ENCODE measurements at places on chromosomes 5 and 9.

GRCh38 chr5:111948092-111948841 is 191.3 kb upstream of the NREP start:
- DNase-seq = no peak

DNA sequence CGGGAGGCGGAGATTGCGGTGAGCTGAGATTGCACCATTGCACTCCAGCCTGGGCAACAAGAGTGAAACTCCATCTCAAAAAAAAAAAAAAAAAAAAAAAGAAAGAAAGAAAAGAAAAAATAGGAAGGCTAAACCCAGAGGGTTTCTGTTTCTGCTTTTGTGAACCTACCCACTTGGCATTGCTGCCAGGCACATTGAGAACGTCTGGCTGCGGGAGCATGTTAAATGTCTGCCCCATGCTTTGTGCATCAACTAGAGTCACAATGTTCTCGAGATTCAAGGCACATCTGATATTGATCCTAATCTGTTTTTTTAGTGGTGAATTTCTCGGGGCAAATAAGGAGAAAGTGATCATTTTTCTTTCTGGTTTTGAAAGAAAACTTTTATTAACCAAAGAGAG is 2.8 kb downstream of the SLC25A25 start:
- no peak for DNase-seq

- DNase-seq = no peak
Measured at GRCh38 chr9:86534572-86535258, 180.5 kb upstream of the TUT7 start.

DNA sequence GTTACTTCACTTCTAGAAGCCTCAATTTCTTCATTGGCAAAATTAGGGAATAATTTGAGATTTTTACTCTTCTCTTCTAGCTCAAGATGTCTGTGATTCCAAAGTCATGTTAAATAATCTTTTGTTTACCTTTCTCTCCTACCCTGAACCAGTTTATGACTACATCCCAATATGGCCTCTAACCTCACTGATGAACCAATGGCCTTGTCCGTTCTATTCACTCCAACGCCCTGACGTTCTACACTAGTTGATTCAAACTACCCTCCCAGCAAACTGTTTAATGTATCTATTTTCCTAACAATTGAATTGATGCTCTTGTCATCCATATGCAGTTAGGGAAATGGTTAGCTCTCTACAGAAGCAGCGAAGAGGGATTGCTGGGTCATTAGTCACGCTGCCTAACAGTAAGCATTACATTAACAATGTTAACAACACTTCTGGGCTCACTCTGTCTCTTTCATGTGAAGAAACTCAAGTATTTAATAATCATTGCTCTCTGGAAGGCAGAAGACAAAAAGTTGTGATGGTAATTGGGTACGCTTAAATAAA is 38.0 kb downstream of the RAPGEF1 start:
- no peak for DNase-seq

DNA sequence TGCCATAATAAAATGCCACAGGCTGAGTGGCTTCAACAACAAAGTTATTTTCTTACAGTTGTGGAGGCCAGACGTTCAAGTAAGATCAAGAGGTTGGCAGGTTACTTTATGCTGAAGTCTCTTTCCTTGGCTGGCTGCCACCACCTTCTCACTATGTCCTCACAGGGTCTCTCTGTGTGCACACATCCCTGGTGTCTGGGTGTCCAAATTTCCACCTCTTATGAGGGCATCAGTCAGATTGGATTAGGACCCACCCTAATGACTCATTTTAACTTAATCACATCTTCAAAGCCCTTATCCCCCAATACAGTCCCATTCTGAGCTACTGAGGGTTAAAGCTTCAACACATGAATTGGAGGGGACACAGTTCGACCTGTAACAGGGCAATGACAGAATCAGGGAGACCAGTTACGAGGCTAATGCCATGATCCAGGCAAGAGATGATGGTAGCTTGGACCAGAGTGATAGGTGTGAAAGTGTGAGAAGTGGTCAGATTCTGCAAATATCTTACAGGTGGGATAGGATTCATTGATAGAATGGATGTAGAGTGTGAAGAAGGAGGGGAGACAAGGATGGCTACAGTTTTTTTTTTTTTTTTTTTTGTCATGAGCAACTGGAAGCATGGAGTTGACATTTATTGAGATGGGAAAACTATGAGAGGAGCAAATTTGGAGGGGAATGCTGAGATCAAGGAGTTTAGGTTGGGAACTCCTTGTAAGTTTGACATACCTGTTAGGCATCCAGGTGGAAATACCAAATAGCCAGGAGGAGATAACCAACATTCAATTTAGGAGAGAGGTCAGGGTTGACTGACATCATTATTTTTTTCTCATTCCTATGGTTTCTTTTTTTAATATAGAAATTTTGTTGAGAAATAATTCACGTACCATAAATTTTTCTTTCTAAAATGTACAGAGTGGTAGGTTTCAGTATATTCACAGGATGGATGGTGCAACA is 39.6 kb upstream of the FGF1 start:
- DNase-seq = no peak

- no peak for DNase-seq
Measured at GRCh38 chr5:135538261-135538660, 2.5 kb upstream of the NEUROG1 start.

- no peak for DNase-seq
Measured at GRCh38 chr9:79395755-79396154, 176.0 kb upstream of the TLE4 start.

- no peak for DNase-seq
Measured at GRCh38 chr5:157505496-157505895, 45.5 kb downstream of the NIPAL4 start.

GRCh38 chr9:132244582-132245455 is 83.0 kb downstream of the NTNG2 start:
- DNase-seq = no peak

- DNase-seq = no peak
Measured at GRCh38 chr9:77291714-77292113, 114.4 kb downstream of the VPS13A start.

- no peak for DNase-seq
Measured at GRCh38 chr5:162202285-162202880, 134.8 kb downstream of the GABRG2 start.

GRCh38 chr9:33189331-33189791 is 22.2 kb upstream of the B4GALT1 start:
- no peak for DNase-seq

- no peak for DNase-seq
Measured at GRCh38 chr9:130319300-130319699, 53.7 kb downstream of the HMCN2 start.

DNA sequence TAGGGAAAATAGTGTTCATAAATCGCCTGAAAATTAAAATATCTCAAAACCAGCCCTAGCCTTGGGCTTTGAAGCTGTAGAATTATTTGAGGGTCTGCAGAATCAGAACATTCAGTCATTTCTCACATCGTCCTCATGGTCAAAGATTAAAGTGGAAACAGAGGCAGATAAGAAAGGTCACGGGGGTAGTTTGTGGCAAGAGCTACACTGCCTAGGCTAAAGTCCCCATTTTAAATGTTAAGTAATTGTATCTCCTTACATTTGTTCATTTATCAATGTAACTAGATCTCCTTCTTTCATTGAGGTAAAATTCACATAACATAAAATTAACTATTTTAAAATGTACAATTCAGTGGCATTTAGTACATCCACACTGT is 139.2 kb downstream of the TLE1 start:
- no peak for DNase-seq

DNA sequence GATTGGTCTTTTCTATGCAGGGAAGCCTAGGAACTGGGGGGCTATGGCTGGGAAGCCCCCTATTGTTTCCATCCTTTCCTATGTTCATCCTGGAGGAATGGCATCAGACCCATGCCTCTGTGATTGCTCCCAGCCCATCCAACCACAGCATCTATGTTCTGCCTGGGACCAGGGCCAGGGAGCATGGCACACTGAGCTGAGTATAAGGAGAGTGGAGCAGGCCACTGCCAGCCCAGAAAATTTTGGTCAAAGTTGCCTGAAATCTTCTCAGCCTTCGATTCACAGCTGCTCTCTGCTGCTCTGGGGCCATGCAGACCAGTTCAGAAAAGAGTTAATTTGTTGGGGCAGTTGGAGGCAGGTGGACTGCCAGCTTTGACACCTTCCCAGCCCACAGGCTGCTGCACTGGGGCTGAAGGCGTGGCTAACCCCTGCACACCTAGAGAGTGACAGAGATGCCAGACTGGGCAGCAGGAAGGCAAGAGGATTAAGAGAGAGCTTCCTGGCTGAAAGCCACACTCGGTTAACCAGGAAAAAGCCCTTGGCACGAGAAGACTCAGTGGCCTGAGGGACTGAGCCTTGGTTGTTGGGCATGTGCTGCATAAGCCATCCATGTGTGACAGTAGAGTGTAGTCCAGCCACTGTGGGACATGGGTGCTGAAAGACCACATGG is 12.1 kb downstream of the TGFBI start:
- no peak for DNase-seq

DNA sequence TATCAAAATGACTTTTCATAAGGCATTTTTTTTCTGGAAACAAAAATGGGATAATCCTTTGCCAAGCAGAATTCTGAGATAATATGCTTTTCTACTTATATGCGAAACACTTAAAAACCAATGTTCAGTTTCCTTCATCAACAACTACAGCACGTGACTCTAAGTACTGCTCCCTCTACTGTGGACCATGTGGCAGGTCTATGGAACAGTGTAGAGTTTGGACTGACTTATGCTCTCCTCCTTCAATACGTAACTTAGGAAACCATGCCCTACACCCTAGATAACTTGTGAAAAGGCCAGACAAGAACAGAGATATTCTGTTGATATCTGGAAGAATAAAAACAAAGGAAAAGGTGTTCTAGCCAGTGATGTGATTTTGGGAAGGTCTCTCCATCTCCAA is 111.3 kb upstream of the GNA14 start:
- no peak for DNase-seq

DNA sequence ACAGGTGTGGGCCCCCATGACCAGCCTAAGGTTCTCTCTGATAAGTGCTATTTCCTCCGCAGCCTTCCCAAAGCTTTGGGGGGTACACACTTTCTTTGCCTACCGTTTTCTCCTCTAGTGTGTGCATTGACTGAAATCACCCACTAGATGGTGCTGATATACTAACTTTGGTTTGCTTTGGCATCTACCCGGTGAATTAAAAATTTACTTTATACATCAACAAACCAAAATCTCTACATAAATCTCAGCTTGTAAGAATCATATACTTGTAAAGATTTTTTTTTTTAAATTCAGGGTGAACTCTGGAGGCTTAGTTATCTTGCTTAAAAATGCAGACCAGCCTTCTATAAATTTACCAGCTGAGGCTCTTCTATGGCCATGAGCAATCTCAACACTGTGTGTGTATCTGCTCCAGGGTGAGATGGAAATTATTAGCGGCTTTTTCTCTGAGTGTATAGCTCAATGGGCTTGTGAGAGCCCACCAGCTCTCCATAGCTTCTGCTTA is 475.7 kb upstream of the TNC start:
- no peak for DNase-seq

GRCh38 chr5:130836729-130837649 is 328.1 kb downstream of the HINT1 start:
- DNase-seq = no peak

DNA sequence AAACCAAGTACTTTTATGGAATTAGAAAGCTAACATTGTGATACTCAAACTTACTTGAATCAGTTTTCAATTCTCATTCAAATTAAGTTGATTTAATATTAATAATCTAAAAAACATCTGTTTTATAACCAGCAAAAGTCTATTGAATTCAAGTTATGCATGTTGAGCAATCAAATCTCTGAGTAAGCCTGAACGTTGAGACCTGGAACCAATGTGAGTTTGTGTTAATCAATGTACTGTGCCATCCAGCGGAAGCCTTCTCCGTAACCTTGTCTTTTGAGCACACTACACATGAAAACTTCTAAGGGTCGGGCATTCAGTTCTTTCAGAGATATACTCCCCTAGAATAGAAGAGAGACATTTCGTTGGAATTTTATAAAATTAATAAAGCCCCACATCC is 25.9 kb downstream of the SAR1B start:
- DNase-seq = no peak

GRCh38 chr9:133113163-133113948 is 7.7 kb downstream of the RALGDS start:
- DNase-seq = no peak

GRCh38 chr5:113020461-113021273 is 44.1 kb downstream of the DCP2 start:
- DNase-seq = no peak

GRCh38 chr9:23598994-23599393 is 227.0 kb downstream of the ELAVL2 start:
- DNase-seq = no peak

- no peak for DNase-seq
Measured at GRCh38 chr5:40331616-40332015, 348.1 kb upstream of the PTGER4 start.

- DNase-seq = no peak
Measured at GRCh38 chr5:100787648-100788047, 115.4 kb downstream of the ST8SIA4 start.

DNA sequence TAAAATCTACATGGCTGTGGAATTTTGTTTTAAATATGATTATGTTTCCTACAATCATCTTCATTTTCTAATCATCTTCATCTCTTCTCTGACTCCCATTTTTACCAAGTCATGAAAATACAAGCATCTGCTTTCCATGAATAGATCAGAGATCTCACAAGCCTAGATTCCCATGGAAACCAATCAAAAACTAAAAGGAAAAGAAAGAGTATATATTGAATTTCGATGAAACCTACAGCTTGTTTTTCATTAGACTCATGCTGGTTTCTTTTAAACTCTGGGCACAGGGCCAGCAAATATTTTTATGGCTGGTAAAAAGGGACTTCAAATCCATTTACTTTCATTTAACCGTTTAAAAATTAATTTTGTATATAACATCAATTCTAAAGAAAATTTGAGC is 51.2 kb downstream of the INVS start:
- no peak for DNase-seq

DNA sequence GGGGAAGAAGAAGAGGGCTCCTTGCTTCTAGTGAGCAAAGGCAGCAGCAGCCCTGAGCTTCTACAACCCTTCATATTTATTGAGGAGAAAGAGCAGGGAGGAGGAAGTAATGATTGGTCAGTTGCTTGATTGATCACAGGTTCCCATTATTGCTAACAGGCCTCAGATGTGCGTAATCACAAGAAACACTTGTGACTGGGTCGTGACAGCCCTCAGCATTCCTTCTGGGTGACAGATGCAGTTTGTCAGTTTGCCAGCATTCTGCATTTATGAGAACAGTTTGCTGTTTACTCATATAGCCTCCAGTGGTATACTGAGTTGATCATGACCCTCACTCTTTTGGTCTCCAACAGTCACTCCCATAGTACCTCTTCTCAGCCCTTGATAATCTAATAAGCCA is 111.5 kb upstream of the TNC start:
- DNase-seq = no peak

DNA sequence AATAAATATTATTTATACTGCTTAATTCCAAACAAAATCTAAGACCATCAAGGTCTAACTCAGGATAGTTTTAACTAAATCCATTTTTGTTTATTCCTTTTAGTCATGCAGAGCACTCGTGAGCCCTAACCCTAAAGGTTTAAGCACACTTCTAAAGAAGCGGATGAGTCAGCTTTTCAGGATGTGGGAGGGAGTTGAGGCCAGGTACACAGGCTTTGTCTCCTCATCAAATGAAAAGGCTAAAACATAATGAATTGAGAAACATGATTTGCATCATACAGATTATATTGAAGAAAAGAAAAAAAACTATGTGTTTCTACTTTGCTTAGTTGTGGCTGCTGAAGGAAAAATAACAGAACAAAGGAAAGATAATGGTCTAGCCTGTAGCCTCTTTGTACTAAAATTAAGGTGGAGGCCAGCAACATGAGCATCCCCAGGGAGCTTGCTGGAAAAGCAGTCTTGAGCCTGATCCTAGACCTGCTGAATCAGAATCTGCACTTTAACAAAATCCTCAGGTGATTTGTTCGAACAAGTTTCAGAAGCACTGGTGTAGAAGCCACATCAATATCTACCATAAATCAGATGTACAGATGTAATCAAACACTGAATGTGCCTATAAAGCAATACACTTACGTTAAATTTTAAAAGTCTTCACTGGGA is 21.1 kb upstream of the ISCA1 start:
- DNase-seq = peak; percentile 21

All from T follicular helper cell (primary cell).